ENCODE measurements at places on chromosomes 12 and 14.

DNA sequence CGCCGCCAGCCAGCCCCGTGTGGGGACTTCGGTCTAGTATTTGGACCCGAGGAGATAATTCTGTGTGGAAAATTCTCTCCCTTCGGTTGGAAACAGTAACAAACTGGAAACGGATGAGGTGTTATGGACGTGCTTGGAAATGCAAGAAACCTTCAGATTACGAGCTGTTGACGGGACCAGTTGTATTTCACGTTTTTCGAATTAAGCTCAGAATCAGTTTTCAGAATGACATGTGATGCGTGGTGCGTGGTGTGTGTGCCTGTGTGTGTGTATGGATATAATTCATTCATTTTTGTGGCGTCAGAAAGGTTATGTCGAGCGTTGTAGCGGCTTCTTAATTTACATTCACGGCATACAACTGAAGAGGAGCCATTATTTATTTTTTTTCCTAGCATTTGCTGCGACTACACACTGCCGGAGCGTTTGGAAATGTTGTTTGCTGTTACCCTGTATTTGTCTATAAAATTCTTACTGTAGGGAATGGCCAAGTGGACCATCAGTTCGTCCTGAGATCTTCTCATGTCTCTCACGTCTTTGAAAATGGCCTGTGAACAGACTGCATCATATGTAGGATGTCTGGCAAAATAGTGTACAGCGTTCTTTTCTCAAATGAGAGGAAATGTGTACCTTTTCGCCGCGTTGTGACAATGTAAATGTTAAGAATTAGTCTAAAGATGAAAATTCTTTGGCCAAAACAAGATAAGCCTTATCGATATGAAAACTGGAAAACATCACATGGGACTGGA, 1.3 kb downstream of the TRAF3 start:
- DNase-seq: no peak

DNA sequence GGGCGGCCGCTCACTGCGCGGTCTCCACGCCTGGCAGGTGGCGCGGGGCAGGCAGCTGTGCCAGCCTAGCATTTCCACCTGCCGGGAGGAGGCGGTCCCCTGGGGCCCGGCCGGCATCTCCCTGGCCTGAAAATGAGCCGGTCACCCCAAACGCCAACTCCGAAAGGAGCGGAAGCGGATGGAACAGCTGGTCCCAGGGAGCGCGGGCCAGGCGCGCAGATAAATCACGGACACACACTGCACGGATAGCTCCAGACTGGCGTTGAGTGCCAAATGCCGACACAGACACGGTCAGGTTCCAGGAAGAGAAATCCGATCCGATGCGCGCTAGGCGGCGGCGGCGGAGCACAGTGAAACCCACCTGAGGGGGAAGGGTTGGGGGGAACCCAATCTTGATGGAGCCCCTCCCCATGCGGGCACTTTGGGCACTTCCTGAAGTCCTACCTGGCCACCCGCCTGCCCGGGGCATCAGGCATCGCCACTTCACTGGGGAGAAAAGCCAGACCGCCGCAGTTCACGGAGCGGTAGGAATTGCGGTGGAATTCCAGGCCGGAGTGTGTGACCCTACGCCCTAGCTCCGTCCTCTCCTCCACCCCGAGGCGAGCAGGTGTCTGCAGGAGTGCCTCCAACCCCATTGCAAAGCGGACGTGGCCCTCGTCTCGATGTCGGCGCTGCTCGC, 624 bp upstream of the PLEKHD1 start:
- DNase-seq: no peak

DNA sequence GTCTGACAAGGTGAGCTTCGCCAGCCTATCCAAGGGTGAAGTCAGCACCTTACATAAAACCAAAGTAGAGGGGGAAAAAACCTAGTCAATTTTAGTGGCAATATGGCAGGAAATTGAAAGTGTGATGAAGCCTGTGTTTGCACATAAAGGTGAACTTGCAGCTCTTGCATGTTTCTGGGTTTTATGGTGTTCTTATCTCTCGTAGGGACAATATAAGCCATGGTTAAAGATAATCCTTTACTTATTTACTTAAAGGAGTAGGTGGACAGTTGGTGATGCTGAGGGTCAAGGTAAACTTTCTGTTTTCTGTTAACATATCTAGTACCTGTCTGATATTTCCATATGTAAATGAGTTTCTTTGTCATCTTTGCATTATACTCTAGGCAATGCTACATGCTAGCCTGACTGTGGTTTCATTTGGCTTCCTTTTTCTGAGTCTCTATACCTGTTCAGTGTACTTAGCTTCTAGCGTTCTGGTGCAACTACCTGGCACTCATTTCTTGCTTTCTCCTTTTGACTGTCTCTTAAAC, 32.8 kb downstream of the CCDC91 start:
- DNase-seq: no peak

GRCh38 chr14:24098927-24099813, 5.1 kb downstream of the PCK2 start:
- DNase-seq: no peak

- no peak for DNase-seq
These were observed 91.7 kb downstream of the EFCAB11 start for GRCh38 chr14:89862856-89863255.

DNA sequence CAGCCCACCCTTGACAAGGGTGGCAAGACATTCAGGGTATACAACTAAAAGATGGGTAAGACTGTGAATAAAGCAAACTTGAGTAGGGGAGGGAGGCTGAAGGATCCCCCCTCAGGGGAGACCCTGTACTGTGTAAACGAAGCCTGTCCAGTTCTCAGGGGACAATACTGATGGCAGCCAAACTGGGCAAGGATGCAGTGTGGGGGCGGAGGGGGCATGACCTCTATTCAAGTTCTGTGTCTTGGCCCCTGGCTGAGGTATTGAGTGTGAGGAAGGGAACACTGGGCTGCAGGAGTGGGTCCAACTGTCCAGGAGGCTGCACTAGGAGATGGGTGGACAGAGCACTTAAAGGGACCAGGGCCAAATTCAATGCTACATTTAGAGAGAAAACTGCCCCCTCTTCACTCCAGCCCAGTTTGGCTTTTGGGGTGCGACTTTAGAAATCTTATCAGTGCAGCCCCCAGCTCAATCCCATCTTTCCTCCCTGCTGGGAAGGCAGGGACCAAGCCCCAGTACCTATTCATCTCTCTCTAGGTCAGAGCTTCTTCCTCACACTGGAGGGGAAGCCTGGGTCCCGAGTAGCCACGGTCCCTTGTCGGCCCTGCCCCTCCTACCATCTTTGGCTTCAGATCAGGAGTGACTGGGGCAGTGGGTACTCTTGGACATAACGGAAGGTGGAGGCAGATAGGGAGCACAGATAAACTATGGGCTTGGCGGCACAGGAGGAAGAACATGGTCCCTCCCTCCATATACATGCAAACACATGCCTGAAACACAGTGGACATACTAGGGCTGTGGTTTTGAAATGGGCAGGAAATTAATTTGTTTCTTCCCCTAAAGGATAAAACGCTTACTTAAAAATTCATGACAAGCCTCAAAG, 11.8 kb downstream of the SLC39A5 start:
- DNase-seq: no peak

DNA sequence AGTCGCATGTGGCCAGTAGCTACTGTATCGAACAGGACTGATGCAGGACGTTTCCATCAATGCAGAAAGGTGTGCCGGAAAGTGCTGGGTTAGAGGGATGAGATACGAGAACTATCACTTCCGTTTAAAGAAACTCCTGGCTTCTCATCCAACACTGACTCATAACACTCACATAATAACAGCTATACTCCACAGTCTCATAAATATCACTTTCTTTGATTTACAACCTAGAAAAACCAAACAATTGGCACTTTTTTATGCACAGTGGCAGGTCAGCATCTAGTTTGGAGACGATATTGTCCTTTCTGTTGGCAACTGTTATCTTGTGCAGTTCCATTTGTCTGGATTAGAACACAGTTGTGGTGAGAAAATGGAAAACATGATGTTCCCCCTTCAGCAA, 43.4 kb downstream of the SLC25A21 start:
- no peak for DNase-seq

DNA sequence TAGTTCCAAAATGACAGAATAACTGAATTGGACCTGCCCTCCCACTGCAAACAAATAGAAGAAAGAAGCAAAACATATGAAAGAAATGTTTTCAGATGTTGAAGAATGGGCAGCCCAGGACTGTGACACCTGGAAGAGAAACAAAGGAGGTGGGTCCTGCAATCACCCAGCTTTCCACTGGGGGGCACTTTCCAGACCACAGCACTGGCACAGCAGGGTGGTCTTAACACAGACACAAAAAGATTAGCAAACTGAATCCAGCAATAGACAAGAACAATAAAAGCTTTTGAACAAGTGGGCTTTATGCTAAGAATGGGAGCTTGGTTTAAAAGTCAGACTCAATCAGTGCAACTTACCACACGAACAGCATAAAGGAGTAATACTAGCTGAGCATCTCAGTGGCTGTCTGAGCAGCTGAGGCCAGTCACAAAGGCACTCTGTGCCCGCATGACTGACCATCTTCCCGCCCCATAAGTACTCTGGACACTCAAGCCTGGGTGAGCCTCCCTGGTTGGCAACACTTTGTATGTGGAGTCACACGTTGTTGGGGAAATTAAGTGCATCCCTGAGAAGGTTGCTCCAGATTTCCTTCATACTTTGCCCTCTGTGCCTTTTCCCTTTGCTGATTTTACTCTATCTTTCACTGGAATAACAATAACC, 27.7 kb downstream of the JKAMP start:
- no peak for DNase-seq

- DNase-seq: no peak
These were observed 61.0 kb upstream of the CLEC14A start for GRCh38 chr14:38316922-38317321.

- DNase-seq: no peak
These were observed 23.3 kb upstream of the SOCS2 start for GRCh38 chr12:93549174-93549573.

DNA sequence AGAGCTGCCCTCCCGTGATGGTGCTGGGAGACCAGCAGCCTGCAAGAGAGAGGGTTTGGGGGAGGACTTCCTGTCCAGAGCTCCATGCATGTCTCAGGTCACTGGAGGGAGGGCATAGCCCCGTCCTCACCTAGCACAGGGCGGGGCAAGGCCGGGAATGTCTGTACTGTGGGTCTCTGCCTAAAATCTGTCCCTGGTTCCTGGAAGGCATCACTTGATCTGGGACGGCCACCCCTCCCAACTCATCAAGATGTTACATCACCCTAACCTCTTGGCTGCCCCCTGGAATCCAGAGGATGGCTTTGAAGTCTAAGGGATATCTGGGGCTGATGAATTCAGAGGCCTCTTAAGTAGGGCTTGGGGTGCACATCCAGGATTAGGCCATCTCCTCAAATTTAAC, 37.0 kb upstream of the MEG3 start:
- DNase-seq: no peak

DNA sequence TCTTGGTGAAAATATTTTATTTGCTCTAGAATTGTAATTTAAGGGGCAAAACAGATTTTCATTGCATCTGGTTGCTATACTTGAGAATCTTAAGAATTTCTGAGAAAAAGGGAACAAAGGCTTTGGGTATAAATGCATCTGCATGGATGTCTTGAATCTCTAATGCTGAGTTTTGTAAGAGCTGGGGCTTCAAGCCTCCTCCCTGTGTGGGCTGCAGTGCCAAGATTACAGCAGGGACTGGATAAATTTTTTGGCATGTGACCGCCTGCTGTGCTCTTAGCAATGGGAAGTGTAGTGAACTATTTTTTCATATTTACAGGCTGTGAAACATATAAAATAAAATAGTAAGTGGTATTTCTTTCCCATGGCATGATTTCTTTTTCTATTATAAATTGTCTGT, 70.0 kb downstream of the SLC38A6 start:
- DNase-seq: no peak

DNA sequence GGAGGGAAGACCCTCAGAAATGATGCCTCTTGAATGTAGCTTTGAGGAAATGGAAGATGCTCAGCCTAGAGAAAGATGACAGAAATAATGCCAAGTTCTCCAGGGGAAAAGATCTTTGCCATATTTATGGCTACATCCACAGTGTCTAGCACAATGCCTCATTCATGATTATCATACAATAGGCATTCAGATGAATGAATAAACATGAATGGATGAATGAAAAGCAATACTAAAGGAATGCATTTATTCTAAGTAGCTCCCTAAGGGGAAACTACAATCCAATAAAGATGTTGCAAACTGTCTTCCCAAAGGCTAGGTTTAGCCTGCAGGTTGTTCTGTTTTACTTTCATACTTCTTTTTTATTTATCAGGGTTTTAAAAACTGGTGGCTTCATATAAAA, 12.0 kb downstream of the TMTC1 start:
- DNase-seq: no peak

GRCh38 chr14:102854091-102854703, 68.3 kb upstream of the AMN start:
- no peak for DNase-seq

DNA sequence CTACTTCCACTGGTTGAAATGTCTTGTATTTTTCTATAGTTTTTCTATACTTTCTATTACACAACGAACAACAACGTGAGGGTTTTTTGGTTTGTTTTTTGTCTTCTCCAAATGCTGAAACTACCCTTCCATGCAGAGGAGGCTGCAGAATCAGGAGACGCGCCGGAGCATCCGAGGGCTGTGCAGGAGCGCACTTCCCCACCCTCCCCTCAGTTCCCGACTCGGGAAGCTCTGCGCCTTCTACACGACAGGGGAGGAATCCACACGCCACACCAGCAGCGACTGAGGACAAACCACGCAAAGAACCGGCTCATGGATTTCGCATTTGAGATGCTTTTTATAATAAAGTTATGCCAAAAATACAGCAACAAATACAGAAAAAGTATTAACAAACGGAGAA, 30.9 kb downstream of the SLC15A4 start:
- no peak for DNase-seq

- DNase-seq: no peak
These were observed 54.1 kb upstream of the GNG2 start for GRCh38 chr14:51806026-51807023.

DNA sequence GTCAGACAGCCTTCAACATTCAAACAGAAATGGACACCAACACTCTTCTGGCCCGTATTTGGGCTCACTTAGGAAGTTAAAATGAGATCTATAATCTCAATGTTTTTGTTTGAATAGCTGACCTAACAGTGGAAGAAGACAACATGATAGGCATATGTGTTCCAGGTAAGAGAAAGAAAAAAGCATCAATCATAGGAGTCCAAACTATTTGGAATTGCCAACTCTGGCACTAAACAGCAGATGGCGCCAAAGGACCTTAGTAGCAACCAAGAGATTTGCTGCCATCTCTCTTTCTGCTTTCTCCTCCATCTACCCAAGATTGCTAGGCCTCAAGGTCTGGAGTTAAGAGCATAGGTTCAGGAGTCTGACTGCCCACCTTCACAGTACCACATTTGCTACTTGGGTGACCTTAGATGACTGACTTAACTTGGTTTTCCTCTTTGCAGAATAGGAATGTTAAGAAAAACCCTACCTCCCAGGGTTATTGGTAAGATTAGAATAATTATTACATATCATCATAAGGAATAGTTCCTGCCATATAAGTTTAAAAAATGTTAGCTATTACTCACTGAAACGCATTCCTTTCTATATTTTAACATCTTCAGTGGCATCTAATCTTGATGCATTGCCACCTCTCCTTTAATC, 30.2 kb downstream of the PEX5 start:
- DNase-seq: peak; percentile 38

DNA sequence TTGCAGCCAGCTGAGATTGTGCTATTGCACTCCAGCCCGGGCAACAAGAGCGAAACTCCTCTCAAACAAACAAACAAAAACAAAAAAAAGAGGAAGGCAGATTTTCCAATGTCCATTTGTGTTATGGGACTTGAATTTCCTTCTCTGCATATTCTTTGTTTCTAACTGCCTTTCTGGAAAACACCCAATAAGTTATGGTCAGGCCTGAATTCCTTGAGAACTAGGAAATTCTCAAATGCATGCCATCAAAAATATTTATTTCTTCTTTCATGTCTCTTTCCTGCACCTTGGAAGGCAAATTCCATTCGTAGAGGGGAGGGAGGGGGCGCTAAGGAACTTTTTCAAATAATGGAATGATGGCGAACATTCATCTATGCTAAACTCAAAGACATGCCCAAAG, 117.6 kb upstream of the TMCC3 start:
- DNase-seq: no peak
